ENCODE measurements at places on chromosomes 11 and 22. TPM values are rescaled to one million over a fixed set of nuclear protein-coding genes. Genes with fewer than 3 reads are reported as not detected.

P2RX6 gene
- 0.44 TPM for total RNA-seq

CCDC87 gene
- total RNA-seq, result 0.25 TPM

SEZ6L gene
- not detected for total RNA-seq

MSANTD2 gene
- total RNA-seq, result 12.3 TPM

BTBD18 gene
- not detected for total RNA-seq

BLID gene
- 22.6 TPM for total RNA-seq

CKAP5 gene
- 135 TPM for total RNA-seq

TSSK2 gene
- total RNA-seq, result not detected

IL17REL gene
- not detected for total RNA-seq

DDX25 gene
- total RNA-seq, result 0.11 TPM

GGTLC2 gene
- not detected for total RNA-seq

PLAAT4 gene
- 4.2 TPM for total RNA-seq

FGF3 gene
- total RNA-seq, result not detected

FAM111A gene
- 64.7 TPM for total RNA-seq

SLC3A2 gene
- 637 TPM for total RNA-seq

SLC22A9 gene
- total RNA-seq, result not detected

LARGE2 gene
- total RNA-seq, result not detected

KCNJ5 gene
- total RNA-seq, result not detected

ZP1 gene
- total RNA-seq, result not detected

IFT27 gene
- 18.4 TPM for total RNA-seq

OR4D5 gene
- total RNA-seq, result not detected

MMP13 gene
- not detected for total RNA-seq

RNF121 gene
- 27.4 TPM for total RNA-seq

SAA4 gene
- not detected for total RNA-seq

OMP gene
- total RNA-seq, result 0.75 TPM

OR8G5 gene
- not detected for total RNA-seq

SOX10 gene
- total RNA-seq, result not detected

PDGFB gene
- 0.11 TPM for total RNA-seq

LINC01488 gene
- not detected for total RNA-seq

MYO7A gene
- 0.12 TPM for total RNA-seq

CDC45 gene
- 44.8 TPM for total RNA-seq

USH1C gene
- total RNA-seq, result not detected

OR10S1 gene
- total RNA-seq, result not detected

CCDC73 gene
- total RNA-seq, result not detected

SPDYC gene
- total RNA-seq, result not detected

C11orf97 gene
- not detected for total RNA-seq

CCDC34 gene
- 4.7 TPM for total RNA-seq

APOBEC3B gene
- total RNA-seq, result 2.4 TPM

C11orf42 gene
- not detected for total RNA-seq

INS gene
- not detected for total RNA-seq

GAS2L1 gene
- 12.6 TPM for total RNA-seq

HPX gene
- 0.50 TPM for total RNA-seq

NCF4 gene
- not detected for total RNA-seq

LUZP2 gene
- 0.11 TPM for total RNA-seq

OR4A47 gene
- not detected for total RNA-seq

KRTAP5-11 gene
- total RNA-seq, result not detected

TRIOBP gene
- 192 TPM for total RNA-seq

GLB1L2 gene
- total RNA-seq, result 0.37 TPM

MFRP gene
- total RNA-seq, result not detected
